ACHN (cell line): ENCODE measurements at places on chromosomes 5 and 9.

GRCh38 chr9:6702707-6703106 lies 55.1 kb upstream of the KDM4C start:
- DNase-seq = no peak

DNA sequence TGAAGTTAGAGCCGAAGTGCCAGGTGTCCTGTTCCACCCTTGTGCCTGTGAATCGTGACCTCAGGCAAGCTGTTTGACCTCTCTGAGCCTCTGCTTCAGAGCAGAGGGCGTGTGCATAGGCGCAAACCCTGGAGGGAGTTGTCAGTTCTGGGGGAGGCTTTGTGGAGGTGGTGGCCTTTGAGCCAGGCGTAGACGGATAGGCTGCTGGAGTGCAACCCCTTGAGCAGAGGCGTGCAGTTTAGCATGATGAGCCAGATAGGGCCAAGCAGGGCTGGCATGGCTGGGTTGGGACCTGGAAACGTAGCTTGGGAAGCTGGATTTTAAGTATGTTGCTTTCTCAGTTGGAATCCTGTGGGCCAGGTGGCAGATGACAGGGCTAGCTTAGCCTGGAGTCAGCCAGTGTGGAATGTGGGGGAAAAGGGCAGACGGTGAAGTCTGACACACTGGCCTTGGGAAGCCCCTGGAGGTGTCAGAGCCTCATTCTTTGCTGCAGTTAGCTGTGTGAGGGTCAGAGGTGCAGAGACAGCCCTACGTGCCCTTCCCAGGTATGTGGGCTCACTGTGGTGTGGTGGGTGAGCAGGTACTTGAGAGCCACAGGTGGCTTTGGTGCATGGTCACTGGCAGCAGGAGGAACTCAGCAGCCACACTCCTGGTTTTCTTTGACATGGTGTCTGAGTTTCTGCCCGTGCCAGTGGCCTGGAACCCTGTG lies 93.4 kb downstream of the DAB2IP start:
- DNase-seq = no peak

DNA sequence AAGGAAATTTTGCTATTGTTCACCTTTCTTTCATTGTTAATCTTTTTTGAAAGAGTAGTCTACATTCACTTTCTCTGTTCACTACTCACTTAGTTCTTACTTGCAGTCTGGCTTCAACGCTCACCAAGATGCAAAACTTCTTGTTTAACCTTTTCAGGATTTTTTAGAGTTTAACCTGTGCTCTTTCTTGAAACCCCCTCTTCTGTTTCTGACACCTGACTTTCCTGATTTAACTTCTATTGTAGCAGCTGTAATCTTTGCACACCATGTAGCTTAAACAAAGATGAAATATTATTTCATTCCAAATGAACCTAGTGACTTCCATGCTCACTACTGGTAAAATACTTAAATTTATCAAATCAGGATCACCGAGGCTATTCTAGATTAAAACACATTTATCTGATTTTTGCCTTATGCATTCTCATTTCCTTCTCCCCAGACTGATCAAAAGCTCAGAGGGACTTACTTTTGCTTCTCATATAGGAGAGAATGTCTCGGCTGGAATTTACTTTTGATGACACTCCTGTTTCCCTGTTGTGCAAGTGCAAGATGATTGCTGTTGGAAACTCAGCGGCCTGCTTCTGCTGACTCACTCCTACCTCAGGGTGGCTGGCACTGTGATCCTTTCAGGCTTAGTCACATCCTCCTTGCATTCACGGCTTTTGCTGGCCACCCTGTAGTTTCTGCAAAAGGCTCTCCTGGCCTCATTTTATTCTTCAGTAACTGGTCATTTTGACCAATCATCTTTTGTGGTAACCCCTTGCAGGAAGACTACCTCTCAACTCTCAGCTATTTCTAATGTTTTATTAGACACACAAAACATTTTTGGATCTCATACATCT lies 109.3 kb upstream of the IFNE start:
- no peak for DNase-seq

GRCh38 chr9:113631871-113632665 lies 168.5 kb downstream of the RGS3 start:
- no peak for DNase-seq

DNA sequence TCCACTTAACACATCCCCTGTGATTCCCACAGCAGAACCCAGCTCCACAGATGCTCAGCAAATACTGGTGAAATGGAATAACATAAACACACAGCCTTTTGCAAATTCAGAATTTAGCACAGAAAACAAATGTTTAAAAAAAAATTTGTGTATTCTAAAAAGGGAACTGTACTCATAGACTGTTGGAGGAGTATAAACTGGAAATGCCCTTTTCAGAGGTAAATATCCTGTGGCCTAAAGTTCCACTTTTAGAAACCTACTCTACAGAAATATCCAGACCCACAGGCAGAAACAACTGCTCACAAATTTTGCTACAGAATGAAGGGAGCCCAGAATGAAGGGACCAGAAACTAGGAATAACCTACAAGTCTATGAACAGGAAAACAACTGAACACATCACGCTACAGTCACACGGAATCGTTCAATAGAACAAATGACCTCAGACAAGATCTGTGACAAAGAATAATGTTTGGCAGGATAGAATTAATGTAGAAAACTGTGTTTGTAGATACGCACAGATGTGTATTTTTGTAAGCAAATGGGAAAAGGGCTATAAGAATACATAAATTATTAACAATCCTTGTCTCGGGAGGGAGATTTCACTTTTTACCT lies 78.5 kb downstream of the SHB start:
- no peak for DNase-seq

DNA sequence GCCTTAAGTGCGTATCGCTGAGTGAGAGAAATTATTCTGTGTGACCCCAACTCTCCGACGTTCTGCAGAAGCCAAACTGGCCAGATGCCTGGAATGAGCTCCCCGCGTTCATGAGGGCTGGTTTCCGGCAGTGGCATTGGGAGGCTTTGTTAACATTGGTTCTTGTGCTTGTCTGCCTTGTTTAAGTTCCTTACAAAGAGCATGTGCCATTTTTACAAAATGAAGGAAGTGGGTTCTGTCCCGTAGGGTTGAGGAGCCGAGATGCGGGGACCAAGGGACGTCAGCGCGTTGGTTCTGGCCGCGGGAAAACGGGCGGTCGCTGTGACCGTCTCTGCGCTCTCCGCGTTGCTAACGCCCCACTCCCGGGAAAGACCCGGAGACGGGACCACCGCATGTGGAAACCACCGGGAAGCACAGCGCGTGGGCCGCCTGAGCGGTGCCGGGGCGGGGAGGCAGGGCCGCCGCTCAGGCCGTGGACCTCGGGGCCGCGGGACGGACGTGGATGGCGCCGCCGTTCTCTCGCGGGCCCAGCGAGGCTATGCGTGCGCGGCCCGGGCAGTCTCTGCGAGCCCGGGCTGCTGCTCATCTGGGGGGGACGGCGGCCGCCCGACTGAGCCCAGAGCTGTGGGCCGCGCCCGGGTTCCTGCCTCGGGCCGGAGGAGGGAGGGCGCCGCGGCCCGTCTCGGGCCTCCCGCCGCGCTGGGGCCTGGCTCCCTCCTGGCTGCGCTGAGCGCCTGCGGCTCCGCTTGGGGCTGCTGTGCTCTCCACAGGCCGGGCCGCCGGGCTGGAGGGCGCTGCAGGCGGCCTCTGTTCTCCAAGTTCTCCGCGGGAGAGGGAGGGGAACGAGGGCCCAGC lies 13.4 kb downstream of the RABL6 start:
- no peak for DNase-seq

GRCh38 chr9:122144836-122145591 lies 14.6 kb downstream of the NDUFA8 start:
- DNase-seq = no peak

- no peak for DNase-seq
Observed at GRCh38 chr5:36945687-36946086, 69.1 kb downstream of the NIPBL start.

DNA sequence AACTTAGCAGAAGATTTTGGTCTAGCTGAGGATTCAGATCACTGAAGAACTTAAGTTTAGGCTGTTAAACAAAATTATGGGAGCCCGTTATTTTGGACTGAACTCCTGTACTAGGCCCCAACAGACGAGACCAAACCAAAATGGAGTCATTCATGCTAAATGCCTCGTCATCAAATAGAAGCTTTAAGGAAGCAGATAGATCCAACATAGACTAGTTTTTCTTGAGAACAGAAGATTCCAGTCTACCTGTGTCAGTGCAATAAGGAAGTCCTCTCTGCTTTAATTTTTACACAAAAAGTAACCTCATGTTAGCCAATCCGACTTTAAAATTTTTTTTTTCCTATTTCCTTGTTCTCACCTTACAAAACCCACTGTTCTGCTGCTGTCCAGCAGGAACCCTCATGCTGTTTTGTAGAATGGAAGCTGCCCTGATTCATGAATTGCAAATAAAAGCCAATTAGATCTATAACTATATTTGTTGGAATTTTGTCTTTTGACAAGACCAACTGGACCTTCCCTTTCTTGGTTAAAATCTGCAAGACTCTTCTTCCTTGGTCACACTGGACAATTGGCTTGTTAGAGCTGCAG lies 29.0 kb upstream of the GOLM1 start:
- DNase-seq = no peak

DNA sequence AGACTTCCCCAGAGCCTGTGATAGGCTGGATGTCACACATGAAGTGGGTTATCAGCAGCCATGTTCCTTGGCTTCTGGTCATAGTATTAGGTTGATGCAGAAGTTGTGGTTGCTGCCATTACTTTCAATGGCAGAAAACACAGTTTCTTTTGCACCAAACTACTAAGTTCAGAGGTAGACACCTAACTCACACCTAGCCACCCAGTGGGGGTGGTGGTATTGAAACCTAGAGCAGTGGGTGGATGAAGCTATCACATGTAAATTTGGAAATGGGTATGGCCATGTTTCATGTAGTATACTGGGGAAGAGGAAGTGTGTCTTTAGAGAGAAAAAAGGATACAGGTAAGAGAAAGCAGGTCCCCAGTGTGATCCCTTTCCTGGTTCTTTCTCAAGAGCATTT lies 347.9 kb upstream of the SEMA6A start:
- no peak for DNase-seq

- DNase-seq = peak; percentile 6
Observed at GRCh38 chr5:22889720-22890119, 36.6 kb upstream of the CDH12 start.

DNA sequence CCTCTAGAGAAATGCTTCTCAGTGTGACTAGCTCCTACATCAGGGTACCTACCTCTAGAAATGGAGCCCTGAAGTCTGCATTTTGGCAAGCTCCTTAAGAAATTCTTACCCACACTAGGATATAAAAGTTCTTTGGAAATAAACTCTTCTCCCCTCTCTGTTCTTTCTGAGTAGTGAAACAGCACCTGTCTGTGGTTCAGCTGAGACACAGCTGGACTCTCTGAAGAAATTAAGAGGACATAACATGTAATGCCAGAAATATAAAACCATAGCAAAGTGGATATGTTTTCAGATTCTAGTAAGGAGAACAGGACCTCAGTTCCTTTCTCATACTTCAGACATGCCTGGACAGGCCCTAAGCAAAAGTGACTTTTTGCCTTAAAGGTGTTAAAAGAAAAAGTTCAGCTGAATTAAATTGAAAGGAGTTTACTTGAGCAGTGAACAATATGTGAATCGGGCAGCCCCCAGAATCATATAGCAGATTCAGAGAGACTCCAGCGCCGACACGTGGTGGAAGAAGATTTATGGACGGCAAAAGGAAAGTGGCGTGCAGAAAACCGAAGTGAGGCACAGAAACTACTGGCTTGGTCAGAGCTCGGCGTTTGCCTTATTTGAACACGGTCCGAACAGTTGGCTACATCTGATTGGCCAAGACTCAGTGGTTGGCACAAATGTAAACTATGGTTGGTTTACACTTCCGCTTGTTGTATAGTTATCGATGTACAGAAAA lies 64.5 kb downstream of the PRKACG start:
- DNase-seq = no peak

DNA sequence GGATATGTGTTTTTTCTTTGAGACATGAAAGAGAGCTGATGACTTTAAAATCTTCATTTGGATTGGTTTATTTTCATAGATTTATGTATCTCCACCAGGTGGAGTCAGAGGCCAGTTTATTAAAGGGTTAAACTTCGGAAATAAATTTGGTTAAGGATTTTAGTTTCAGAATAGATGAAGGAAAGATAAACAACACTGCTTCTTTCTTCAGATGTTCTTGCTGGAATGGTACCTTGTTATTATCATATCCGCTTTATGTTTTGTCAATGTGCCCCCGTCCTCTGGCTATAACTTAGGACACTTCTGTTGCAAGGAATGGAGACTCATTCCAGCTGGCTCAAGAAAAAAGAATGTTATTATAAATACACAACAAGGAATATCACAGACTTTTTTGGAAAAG lies 81.2 kb downstream of the ALDH1A1 start:
- peak; percentile 25 for DNase-seq

GRCh38 chr5:146006470-146007190 lies 70.3 kb downstream of the SH3RF2 start:
- no peak for DNase-seq

GRCh38 chr5:81778642-81779041 lies 27.7 kb upstream of the SSBP2 start:
- DNase-seq = peak; percentile 17

- no peak for DNase-seq
Observed at GRCh38 chr5:39076101-39076756, 2.0 kb upstream of the RICTOR start.

DNA sequence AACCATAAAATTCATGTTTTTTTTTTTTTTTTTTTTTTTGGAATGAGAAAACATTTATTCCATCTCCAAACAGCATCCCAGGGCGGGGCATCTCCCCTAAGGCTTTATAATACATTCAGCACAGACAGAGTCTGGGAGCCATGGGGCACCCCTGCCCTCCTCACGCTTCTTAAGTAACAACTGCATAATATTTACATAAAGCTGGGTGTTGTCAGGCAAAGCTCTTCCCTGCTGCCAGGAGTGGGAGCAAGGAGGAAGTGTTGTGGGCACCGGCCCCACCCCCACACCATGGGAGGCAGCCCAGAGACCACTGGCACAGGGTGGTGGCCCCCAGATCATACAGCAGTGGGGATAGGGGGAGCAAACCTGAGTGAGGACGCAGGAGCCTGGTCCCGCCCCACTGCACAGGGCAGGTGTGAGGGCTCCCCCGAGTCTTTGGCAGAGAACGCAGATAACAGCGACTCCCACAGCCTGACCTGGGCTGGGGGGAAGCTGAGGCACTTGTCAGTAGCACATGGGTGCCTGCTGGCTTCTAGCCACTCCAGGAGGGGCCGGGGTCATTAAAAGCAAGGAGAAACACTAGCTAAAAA lies 86.1 kb upstream of the CEP78 start:
- DNase-seq = no peak

DNA sequence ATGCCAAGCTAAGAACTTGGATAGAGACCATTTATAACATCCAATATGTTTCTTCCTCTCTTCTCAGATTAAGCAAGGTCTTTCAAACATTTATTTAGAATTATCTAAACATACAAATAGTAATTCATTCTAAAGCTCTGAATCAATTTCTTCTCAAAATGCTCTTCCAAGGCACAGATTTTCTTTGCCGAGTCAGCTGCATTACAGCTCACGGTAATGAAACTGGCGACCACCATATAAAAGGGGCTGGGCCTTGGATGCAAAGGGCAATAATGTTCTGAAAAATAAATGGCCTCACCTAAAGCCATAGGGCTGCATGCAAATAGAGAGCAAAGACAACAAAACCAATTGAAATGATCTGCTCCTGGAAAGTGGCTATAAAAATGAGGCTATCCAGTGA lies 63.8 kb downstream of the MED27 start:
- DNase-seq = no peak
